ENCODE measurements at places on chromosomes 1 and 21. TPM values are rescaled to one million over a fixed set of nuclear protein-coding genes. Genes with fewer than 3 reads are reported as not detected.

GRCh38 chr1:76876655-76877395 is 9.5 kb downstream of the ST6GALNAC5 start:
- no peak for DNase-seq

The GPR89B gene
- total RNA-seq, result 19.0 TPM

DNA sequence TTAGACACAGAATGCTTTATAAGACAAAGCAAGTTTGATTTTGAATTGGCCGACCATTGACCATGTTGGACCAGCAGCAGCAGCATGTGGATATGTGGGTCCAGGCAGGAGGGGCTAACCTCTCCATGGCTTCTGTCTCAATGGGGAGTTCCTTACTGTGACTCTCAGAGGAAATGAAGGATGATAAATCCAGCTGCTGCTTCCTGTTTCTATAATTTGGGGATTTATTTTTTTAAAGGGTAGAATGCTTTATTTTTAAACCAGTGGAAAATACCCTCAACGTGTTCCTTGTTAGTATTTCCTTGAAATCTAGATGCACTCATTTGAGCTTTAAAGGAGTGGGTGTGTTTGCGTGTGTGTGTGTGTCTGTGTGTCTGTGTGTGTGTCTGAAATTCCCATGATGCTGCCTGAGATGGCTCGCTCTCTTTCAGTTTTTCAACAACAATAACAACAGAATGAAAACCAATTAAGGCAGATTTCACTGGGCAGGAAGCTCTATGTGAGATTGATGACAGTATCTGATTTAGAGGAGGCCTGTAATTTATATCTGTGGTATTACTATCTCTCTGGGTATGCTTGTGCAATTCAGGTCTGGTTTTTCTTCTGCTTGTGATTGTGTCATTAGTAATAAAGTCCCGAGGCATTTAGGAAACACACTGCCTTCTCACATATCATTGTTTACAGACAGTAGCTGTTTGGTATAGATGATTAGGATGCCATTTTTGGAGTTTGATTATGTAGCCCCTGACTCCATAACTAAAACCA is 86.1 kb upstream of the ZNF326 start:
- DNase-seq, result no peak

- DNase-seq, result no peak
These were observed 692 bp downstream of the SORT1 start for GRCh38 chr1:109396871-109397580.

The ACTL8 gene
- 2.1 TPM for total RNA-seq

- no peak for DNase-seq
These were observed 1.5 kb downstream of the ATP1A1 start for GRCh38 chr1:116374353-116375147.

- DNase-seq, result no peak
These were observed 154.2 kb upstream of the RUNX1 start for GRCh38 chr21:35203093-35203977.

DNA sequence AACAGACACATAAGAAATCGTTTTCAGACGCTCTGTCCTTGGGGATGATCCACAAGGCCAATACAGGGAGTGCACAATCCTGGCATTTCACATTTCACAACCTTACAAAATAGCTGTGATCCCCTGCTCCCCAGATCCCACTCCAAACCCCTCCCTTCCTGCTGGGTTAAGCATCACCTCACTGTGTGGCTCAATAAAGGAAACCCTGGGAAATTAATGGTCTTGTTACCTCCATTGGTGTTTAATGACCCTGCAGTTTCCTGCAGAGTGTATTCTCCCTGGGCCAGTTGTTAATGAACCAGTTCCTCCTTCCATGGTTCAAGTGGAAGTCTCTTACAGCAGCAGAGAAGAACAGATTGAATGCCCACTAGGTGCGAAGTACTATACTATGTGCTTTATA is 334.7 kb downstream of the OMA1 start:
- no peak for DNase-seq

GRCh38 chr1:55233145-55233777 is 18.1 kb upstream of the USP24 start:
- DNase-seq, result no peak

Measured in K562 (cell line).